ENCODE measurements at places on chromosomes 4 and X. TPM values are rescaled to one million over a fixed set of nuclear protein-coding genes. Genes with fewer than 3 reads are reported as not detected.

Gene VCX2
- not detected for total RNA-seq

DNA sequence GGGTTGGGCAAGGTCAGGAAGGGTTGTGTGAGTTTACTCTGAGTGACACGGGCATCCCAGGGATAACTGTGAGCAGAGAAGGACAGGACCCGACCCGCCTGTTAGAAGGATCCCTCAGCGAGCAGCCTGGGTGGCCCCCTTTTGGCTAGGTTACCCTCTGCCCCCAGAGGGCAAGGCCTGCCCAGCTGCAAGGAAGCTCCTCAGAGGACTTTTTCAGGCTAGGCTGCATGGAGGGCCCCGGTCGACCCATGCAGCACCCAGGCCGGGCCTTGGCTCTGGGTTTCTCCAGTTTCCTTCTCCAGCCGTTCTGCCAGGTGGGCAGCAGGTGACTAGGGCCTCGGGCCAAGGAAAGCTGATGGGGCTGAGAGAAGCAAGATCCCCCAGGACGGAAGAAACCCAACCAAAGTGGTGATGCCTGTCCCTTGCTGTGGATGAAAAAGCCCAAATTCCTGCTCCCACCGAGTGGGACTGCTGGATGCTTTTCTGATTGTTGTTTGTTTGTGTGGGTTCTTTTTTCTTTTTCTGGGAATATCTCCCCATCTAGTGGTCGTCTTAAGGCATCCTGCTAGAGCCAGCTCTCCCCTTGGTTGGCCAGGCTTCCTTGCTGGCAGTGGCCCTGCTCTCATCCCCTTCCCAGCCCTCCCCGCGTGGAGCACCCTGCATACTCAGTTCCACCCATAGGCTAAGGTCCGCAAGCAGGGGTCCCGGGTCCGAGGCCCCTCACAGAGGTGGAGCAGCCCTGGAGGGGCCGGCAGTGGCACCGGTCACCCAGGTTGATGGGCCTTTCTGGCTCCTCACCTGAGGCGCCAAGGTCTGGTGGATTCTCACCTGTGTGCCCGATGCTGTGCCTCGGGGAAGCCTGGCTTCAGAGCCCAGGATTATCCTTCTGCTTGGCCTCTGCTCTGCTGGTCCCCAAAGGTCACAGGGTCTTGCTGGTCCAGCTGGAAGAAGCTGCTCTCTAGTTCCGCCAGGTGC lies 1.8 kb downstream of the ZFP92 start:
- DNase-seq: no peak

Gene LCORL
- total RNA-seq: 26.1 TPM

GRCh38 chrX:81556880-81557279 lies 355.0 kb downstream of the SH3BGRL start:
- DNase-seq: no peak

GRCh38 chr4:188876881-188877280 lies 737.6 kb downstream of the TRIML1 start:
- no peak for DNase-seq

Gene NEIL3
- 6.6 TPM for total RNA-seq

- no peak for DNase-seq
These were observed 3.9 kb downstream of the HTRA3 start for GRCh38 chr4:8273450-8273849.

Gene F8A3
- total RNA-seq: 4.6 TPM

Gene GPRASP1
- total RNA-seq: 4.1 TPM

DNA sequence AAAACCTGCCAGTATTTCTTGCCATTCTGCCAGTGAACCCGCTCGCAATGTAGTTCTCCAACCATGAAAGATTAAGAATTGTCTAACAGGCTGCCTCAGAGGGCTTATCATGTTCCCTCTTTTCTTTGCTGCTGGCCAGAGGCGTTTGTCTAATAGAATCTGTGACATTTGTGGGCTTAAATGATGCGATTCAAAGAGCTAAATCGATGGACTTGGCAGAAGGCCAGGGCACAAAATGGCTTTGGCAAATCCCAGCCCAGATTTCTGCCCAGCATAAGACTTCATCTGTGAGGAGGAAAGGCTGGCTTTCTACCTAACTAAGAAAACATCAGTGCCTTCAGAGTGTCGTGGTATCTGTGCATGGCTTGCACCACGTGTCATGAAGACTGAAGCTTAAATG lies 79.9 kb downstream of the TRPC5OS start:
- no peak for DNase-seq

GRCh38 chrX:153539171-153539978 lies 21.9 kb downstream of the ATP2B3 start:
- DNase-seq: peak; percentile 64

Gene ZNF674
- total RNA-seq: 7.0 TPM

- DNase-seq: no peak
These were observed 137.5 kb downstream of the AMMECR1 start for GRCh38 chrX:110180176-110180927.

Gene GAB3
- 0.13 TPM for total RNA-seq

GRCh38 chrX:19443869-19444526 lies 71.3 kb downstream of the MAP3K15 start:
- no peak for DNase-seq

DNA sequence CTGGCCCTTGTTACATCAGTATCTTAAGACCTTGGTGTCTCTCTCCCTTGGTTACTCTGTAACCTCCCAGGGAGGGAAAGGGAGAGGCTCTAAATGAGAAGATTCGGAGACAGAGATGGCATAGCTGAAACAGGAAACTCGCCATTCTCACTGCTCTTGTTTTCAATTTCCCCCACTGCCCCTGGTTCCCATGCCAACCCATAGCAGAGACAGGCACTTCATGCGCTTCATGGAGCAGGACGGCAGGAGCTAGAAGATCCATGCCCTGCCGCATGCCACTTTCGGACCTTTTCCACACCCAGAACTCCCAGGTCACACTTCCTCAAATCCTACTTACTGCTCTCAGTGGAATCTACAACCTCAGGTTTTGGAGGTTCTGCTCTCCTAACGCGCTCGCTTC lies 3.1 kb downstream of the ZMYM3 start:
- DNase-seq: no peak

Gene HSD17B13
- 0.31 TPM for total RNA-seq

Gene TLR6
- 0.89 TPM for total RNA-seq

Gene EVC2
- total RNA-seq: 14.1 TPM

DNA sequence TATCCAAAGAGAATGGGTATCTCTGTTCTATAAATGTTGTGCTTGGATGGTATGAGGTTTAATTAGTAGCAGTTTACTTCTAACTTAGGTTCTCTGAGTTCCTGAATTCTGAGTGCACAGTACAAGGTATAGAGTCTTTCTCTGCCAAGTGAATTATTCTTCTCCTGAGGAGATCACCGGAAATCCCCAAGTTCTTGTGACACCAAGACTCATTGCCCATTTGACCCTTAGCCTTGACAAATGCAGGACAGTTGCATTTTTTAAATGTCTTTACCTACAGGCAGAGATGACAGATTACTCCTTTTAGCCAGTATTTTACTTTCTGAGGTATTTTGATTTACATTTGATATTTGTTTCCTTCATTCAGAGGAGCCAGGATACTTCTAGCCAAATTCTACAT lies 72.9 kb downstream of the MAOA start:
- no peak for DNase-seq

- no peak for DNase-seq
These were observed 45.1 kb downstream of the TBC1D9 start for GRCh38 chr4:140710908-140711622.

DNA sequence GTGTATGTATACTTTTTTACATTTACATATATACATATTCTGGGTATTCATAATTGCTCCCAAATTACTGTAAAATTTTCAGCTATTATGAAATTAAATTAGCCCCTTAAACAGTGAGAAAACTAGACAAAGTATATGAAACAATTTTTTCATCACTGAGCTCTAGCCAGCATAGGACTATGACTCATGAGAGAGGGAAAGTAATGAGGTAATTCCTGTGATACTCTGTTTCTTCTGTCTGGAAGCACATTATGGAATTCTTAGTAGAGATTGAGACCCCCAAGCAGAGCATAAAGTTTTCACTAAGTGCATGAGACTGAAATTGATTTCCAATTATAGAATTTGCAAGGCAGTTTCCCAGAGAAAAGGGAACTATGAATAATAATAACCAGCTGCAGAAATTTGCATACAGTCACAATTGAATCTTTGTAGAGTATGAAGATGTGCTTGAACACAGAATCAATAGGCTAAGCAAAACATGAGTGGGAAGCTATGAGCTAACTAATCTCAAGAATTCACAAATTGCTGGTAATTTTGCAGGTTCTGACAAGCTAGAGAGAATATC lies 779.3 kb downstream of the ARAP2 start:
- no peak for DNase-seq

- no peak for DNase-seq
These were observed 46.9 kb downstream of the HSPA4L start for GRCh38 chr4:127829014-127829413.

- DNase-seq: no peak
These were observed 100.7 kb downstream of the SYNPO2 start for GRCh38 chr4:118989098-118990080.

GRCh38 chr4:123077330-123077729 lies 154.9 kb upstream of the NUDT6 start:
- DNase-seq: no peak

Gene ANTXR2
- total RNA-seq: 49.9 TPM

Measured in progenitor cell of endocrine pancreas (in vitro differentiated cells).